Renal cortical epithelial cell (primary cell): ENCODE measurements at places on chromosomes 7 and 10. TPM values are rescaled to one million over a fixed set of nuclear protein-coding genes. Genes with fewer than 3 reads are reported as not detected.

The OR2A7 gene
- total RNA-seq: 1.7 and 5.6 TPM in 2 replicates

The ZNF277 gene
- total RNA-seq: 61.9 and 73.5 TPM in 2 replicates

The PON1 gene
- total RNA-seq: not detected in 2 replicates

- DNase-seq: peak; percentile 40
These were observed 10.7 kb downstream of the CALD1 start for GRCh38 chr7:134789967-134790685.

GRCh38 chr7:115127399-115128021 is 205.6 kb downstream of the MDFIC start:
- no peak for DNase-seq

GRCh38 chr7:35797311-35797710 is 3.5 kb upstream of the SEPTIN7 start:
- DNase-seq: no peak

DNA sequence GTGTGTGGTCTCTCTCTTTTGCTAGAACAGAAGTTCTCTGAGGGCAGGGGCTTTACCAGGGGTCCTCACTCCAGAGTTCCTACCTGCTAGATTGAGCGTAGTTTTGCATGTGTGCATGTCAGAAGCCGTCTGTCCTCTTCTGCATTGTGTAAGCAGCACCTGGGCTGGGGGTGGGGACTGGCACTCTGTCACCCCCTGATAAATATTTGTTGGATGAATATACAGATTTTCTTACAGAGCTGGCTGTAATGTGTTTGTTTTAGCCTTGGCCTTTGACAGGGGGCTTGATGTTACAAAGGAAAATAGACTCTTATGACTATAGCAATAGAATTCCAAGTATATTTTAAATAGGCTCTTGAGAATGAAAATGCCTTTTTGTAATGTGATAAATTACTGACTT is 46.6 kb downstream of the WDR37 start:
- DNase-seq: no peak

DNA sequence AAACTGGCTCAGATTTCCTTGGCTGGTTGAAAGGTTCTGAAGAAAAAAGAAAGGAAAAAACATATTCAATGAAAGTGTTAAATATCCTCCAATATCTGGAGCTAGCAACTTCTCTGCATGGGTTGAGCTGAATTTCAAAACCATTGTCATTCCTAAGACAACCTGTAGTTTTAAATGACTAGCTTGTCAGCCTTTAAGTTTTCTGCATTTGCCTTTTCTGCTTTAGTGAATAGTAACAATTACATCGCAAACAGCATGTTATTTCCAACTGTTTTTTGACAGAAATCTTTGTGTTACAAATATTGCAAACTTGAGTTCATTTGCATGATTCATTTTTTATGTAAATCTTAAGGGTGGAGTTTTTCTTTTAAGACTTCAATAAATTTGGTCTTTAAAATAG is 852.3 kb upstream of the CELF2 start:
- no peak for DNase-seq

- peak; percentile 22 for DNase-seq
These were observed 516 bp downstream of the ZNHIT1 start for GRCh38 chr7:101218236-101219125.

GRCh38 chr10:129840196-129840590 is 123.9 kb downstream of the EBF3 start:
- no peak for DNase-seq

GRCh38 chr10:11403116-11403515 is 208.3 kb downstream of the USP6NL start:
- DNase-seq: no peak
